A549 (cell line): ENCODE measurements at places on chromosomes 11 and 22.

GRCh38 chr11:17021511-17021910 is 7.3 kb upstream of the PLEKHA7 start:
- DNase-seq: no peak

DNA sequence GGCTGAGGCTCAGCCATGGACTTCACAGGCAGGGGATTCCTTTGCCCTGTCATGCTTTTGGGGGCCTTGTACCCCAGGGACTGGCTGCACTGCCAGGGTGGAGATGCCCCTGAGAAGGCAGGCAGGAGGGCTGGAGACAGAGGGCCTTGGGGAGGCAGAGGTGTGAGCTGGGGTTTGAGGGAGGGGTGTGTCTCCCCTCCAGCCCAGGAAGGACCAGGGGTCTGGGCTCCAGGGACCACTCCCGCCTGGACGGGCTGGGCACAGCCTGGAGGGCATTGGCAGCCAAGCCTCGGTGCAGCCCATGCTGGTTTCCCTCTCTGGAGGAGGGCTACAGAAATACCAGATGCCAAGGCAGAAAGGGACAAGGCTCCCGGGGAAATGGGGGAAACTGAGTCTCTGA is 19.5 kb downstream of the OTUB1 start:
- no peak for DNase-seq

GRCh38 chr11:31558001-31558400 is 48.4 kb downstream of the ELP4 start:
- DNase-seq: no peak

DNA sequence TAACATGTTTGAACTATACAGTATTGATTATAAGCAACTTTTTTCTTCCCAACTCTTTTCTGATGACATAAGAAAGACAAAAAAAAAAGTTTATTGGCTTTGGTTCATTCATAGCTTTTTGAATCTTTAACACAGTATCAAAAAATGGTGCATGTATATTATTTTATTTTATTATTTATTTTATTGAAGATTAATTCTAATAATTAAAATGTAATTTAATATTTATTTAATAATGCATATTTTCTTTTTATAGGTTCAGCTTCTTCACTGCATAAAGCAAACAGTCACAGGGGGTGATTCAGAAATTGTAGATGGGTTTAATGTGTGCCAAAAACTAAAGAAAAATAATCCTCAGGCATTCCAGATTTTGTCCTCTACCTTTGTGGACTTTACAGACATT is 78.8 kb downstream of the BBOX1 start:
- no peak for DNase-seq

GRCh38 chr22:37749831-37750595 is 53.2 kb downstream of the TRIOBP start:
- DNase-seq: no peak

- no peak for DNase-seq
Observed at GRCh38 chr22:21865041-21865440, 2.4 kb downstream of the MAPK1 start.

DNA sequence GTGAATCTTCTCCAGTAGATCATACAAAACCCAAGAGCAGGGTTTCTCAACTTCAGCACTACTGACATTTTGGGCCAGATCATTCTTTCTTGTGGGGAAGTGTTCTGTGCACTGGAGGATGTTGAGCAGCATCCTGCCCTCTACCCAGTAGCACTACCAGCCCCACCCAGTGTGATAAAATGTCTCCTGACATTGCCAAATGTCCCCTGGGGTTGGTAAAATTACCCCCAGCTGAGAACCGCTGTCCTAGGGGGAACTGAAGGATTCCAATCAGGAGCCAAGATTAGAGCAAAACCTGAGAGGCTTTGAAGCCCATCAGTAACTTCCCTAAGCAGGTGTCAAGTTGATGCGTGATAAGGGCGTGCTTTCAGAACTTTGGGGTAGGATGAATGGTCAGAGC is 61.4 kb upstream of the YWHAH start:
- DNase-seq: no peak

- DNase-seq: peak; percentile 44
Observed at GRCh38 chr22:30390974-30391691, 3.9 kb upstream of the RNF215 start.

DNA sequence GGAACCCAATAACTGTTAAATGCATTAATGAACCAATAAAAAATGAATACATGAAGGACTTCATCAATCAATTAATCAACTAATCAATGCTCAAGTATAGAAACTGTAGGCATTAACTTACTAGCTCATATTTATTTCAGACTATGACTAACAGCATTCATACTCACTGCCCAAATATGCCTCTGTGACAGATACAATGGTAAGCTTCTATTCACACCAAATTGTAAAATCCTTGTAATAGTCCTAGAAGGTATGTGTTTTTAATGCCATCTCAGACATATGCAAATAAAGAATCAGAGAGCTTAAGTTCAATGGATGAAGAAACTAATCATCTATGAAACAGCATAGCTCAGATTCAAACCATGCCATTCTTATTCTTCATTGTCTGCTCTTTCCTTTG is 1253.6 kb upstream of the TENM4 start:
- DNase-seq: no peak
